ENCODE measurements at places on chromosomes 2 and 18. TPM values are rescaled to one million over a fixed set of nuclear protein-coding genes. Genes with fewer than 3 reads are reported as not detected.

Gene NDUFV2
- polyA plus RNA-seq, result 584 TPM

Gene XDH
- not detected for polyA plus RNA-seq

Gene TEKT4
- polyA plus RNA-seq, result 0.63 TPM

Gene CYS1
- polyA plus RNA-seq, result 0.96 TPM

Gene MYO3B
- 2.2 TPM for polyA plus RNA-seq

Gene AQP12A
- not detected for polyA plus RNA-seq

Gene ZEB2
- polyA plus RNA-seq, result 0.14 TPM

Gene KIF3C
- 0.72 TPM for polyA plus RNA-seq

Gene CERS6
- polyA plus RNA-seq, result 15.6 TPM

Gene RNF144A
- 0.19 TPM for polyA plus RNA-seq

Gene REG1B
- not detected for polyA plus RNA-seq

Gene MC4R
- polyA plus RNA-seq, result not detected

Gene SGPP2
- polyA plus RNA-seq, result 4.3 TPM

Gene SRD5A2
- polyA plus RNA-seq, result not detected

Gene GCFC2
- polyA plus RNA-seq, result 32.9 TPM

Gene RSAD2
- polyA plus RNA-seq, result 0.33 TPM

Gene LINC00305
- polyA plus RNA-seq, result not detected

Gene SIX2
- polyA plus RNA-seq, result not detected

Gene SPC25
- 57.7 TPM for polyA plus RNA-seq

Gene ATF2
- polyA plus RNA-seq, result 44.7 TPM

Gene BOLL
- not detected for polyA plus RNA-seq

Gene TWIST2
- polyA plus RNA-seq, result not detected

Gene CDH19
- not detected for polyA plus RNA-seq

Gene ASB18
- polyA plus RNA-seq, result not detected

Gene GPATCH11
- polyA plus RNA-seq, result 18.4 TPM

Gene MYO7B
- 0.81 TPM for polyA plus RNA-seq

Gene SOX11
- 0.05 TPM for polyA plus RNA-seq

Gene ITGB6
- not detected for polyA plus RNA-seq

Gene MATN3
- 0.09 TPM for polyA plus RNA-seq

Gene NPHP1
- 1.8 TPM for polyA plus RNA-seq

Gene CHRND
- polyA plus RNA-seq, result not detected

Gene TBR1
- polyA plus RNA-seq, result not detected

Gene PMAIP1
- 219 TPM for polyA plus RNA-seq

Gene OSBPL6
- polyA plus RNA-seq, result not detected

Gene PTPN4
- polyA plus RNA-seq, result 18.0 TPM

Gene ICA1L
- 2.8 TPM for polyA plus RNA-seq

Gene EFR3B
- 1.0 TPM for polyA plus RNA-seq

Gene TMEM163
- polyA plus RNA-seq, result not detected

Gene NFATC1
- 6.8 TPM for polyA plus RNA-seq

Gene ITPRIPL1
- 9.4 TPM for polyA plus RNA-seq

Gene ABHD3
- 49.8 TPM for polyA plus RNA-seq

Gene NCOA1
- polyA plus RNA-seq, result 1.1 TPM

Gene GPAT2
- polyA plus RNA-seq, result 0.08 TPM
